Activated naive CD4-positive, alpha-beta T cell treated with anti-CD3 and anti-CD28 coated beads, Interleukin-2, amount 10 ng/mL, durations not matched to agents 5 hours and 36 hours (primary cell): ENCODE measurements at places on chromosomes 4 and X. TPM values are rescaled to one million over a fixed set of nuclear protein-coding genes. Genes with fewer than 3 reads are reported as not detected.

The GLRA3 gene
- not detected for total RNA-seq

The PDGFRA gene
- total RNA-seq = 0.13 TPM

The LRIT3 gene
- 0.19 TPM for total RNA-seq

The DGAT2L6 gene
- not detected for total RNA-seq

The SCRG1 gene
- not detected for total RNA-seq

The MUC7 gene
- total RNA-seq = not detected

The RAB39B gene
- total RNA-seq = 7.6 TPM

The CT45A5 gene
- not detected for total RNA-seq

The CNGA1 gene
- not detected for total RNA-seq

The POU3F4 gene
- not detected for total RNA-seq

The RASSF6 gene
- not detected for total RNA-seq

The LEF1 gene
- total RNA-seq = 395 TPM

The F9 gene
- total RNA-seq = not detected

The CENPVL3 gene
- not detected for total RNA-seq

The NEUROG2 gene
- not detected for total RNA-seq

The CTAG1A gene
- total RNA-seq = not detected

The CTPS2 gene
- 4.7 TPM for total RNA-seq

The PSAPL1 gene
- total RNA-seq = not detected

The GPR34 gene
- total RNA-seq = not detected

The GPR143 gene
- total RNA-seq = not detected

The LARP1B gene
- total RNA-seq = 15.3 TPM

The DCTD gene
- 76.2 TPM for total RNA-seq

The RPA4 gene
- total RNA-seq = 0.72 TPM

The NWD2 gene
- not detected for total RNA-seq

The MID2 gene
- 5.0 TPM for total RNA-seq

The DUX4 gene
- total RNA-seq = not detected

The AMOT gene
- 0.34 TPM for total RNA-seq

The EXOC1L gene
- not detected for total RNA-seq

The TRO gene
- total RNA-seq = 0.91 TPM
